Stimulated activated CD8-positive, alpha-beta memory T cell treated with anti-CD3 and anti-CD28 coated beads, Interleukin-15, amount 100 ng/mL, for 24 hours (primary cell): ENCODE measurements at places on chromosomes 2 and 18.

GRCh38 chr2:212156088-212156487 is 382.5 kb downstream of the ERBB4 start:
- DNase-seq, result no peak

DNA sequence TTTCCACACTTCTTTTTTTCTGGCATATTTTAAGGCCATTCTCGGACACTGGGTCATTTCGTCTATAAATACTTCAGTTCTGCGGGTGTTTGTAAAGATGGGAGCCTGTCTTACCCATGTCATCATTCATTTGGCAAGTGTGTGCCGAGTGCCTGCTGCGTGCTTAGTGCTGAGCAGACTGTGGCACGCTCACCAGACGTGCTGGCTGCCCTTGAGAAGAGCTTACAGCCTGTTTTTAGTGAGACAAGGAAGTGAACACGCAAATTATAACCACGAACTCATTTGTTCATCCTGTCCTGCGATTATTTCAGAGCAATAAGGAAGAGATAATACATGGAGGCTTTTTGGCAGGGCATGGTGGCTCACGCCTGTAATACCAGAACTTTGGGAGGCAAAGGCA is 10.4 kb upstream of the STON1 start:
- no peak for DNase-seq

DNA sequence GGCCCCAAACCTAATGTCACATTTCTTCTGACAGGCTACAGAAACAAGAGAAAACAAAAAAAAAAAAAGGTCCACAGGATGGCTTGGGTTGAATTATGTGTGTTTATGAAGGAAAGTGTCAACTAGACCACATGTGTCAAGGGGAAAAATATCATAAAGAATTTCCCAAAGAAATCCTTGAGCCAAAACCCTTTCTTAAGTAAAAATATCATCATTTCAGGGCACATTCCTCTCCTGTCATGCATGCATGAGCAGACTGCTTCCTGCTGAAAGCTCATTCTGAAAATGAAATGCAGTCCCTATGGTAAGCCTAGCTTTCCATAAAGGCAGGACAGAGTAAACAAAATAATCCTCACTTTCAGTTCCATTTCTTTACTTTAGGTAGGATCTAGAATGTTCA is 85.7 kb upstream of the RBBP8 start:
- no peak for DNase-seq

DNA sequence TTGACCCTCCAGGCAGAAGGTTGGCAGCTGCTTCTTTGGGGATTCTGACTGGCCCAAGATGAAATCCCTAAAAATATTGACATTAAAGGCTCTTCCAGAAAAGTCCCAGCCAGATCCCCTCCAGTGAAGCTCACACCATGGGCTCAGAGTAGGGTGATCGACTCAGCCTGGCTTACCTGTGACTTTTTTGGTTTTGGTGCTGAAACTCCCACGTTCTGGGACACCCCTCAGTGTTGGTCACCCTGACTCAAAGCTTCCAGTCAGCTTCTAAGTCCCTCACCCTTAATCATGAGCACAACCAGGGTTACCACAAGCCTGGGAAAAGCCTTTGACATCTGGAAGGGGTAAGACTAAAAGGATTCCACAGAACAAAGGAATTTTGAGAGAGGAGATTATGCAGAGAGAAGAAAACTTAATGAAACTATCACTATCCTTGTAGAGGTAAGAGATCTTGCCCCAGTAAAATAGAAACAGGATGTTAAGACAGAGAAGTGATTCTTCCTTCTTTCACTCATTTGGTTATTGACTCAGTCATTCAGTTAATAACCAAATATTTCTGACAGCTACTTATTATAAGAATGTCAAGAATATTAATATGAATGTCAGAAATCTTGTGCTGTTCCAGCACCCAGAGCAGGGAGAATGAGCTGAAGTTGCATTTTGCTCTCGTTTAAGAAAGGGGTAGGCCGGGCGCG is 66.8 kb upstream of the SEC11C start:
- DNase-seq, result no peak

DNA sequence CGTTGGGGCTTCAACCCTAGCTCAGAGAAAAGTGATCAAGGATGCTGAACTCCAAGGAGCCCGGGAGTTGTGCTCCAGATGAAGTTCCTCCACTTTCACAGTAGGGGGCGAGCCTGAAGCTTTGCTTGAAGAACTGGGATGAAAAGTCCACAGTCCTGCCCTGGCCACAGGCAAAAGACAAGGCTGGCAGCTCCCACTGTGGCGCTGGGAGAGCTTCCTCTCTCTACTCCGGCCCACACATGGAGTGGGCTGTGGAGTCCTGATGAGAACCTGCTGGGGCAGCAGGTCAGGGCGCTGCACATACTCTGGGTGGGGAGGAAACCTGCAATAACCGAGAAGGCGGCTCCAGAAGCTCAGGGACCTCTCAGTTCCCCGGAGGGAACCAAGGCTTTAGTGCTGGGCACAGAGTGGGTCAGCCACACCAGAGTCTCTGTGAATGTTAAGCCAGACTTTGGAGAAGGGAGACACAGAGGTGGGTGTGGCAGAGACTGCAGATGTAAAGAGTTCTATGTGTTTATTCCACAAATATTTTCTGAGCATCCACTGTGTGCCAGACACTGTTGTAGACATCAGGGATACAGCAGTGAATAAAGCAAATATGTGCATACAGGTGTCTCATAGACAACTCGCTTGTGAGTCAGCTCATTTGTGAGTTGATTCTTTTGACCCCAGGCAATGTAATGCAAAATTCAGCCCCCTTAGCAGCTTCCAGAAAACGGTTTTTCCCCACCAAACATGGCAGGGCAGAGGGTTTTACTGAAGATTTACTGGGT is 48.0 kb upstream of the MRPL33 start:
- DNase-seq, result no peak

DNA sequence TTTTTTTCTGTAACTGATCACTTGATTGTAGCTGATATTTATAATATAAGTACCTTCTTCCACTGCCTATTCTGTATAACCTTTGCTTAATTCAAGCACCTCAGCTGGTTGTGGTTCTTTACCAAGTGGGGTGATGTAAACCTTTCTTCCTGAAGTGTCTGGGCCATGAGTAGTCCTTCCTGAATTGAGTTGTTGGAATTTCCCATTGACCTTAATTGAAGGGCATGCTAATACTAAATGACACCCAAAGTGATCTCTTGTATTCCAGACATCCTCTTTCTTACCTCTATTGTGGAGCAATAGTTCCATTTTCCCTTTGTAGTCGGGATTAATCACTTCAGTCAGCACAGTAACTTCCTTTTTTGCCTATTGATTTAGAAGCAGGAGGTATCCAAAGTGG is 1496.8 kb upstream of the CELF4 start:
- no peak for DNase-seq

DNA sequence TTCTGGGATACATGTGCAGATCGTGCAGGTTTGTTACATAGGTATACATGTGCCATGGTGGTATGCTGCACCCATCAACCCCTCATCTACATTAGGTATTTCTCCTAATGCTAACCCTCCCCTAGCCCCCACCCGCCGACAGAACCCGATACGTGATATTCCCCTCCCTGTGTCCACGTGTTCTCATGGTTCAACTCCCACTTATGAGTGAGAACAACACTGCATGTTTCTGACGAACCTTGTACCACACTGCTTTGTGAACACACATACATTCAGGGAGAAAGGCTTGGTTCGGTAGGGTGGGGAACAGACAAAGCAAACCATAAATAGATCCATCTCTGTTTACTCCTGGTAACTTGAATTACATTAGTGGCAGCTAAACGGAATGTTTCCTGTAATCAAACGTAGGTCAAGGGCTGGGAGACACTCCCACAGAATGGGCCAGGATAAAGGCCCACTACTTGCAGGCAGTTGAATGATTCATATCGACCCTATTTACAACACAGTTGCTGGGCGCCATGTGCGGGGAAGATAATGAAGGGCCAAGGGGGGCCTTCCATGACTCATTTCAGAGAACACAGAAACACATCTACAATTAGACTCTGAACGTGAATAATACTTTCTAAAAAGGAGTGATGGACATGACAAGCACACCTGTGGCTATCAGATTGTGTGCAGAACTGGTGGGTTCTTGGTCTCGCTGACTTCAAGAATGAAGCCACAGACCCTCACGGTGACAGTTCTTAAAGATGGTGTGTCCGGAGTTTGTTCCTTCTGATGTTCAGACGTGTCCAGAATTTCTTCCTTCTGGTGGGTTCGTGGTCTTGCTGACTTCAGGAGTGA is 56.8 kb upstream of the KIDINS220 start:
- no peak for DNase-seq

DNA sequence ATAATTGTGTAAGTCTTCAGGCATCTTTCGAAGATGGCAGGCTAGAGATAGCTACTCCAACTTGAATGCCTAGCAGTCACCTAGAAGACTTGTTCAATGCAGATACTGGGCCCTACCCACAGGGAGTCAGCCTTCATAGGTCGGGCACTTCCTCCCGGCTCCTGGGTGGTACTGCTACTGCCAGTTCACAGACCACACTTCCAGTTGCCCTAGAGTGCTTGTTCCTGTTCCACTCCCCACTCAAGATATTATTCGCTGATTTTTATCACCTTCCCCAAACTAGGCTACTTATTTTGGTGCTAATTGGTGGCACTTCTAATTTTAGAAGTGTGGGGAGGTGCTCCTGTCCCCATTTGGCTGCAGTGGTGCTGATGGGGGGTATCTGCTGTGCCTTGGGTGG is 34.2 kb downstream of the INPP4A start:
- no peak for DNase-seq

- DNase-seq, result no peak
Measured at GRCh38 chr2:68925295-68925896, 27.3 kb downstream of the GKN2 start.

GRCh38 chr18:53843113-53843760 is 381.2 kb downstream of the MBD2 start:
- DNase-seq, result no peak

DNA sequence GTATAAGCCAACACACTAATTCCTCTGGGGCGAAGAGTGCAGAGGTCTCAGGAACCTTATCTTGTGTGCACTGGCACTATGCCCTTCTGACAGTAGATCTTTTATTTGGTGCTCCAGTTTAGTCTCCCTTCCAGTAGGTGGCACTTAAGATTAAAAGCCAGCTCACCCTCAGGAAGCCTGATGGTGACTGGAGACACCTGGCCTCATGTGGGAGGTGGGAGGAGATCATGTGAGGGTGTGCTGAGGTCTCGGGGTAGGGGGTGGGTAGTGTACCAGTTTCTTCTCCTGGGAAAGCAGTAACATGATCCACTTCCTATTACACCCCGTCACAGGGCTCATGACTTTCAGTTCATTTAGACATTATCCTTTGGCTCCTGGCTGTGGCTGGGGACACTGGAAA is 654.9 kb downstream of the ADCYAP1 start:
- DNase-seq, result no peak

DNA sequence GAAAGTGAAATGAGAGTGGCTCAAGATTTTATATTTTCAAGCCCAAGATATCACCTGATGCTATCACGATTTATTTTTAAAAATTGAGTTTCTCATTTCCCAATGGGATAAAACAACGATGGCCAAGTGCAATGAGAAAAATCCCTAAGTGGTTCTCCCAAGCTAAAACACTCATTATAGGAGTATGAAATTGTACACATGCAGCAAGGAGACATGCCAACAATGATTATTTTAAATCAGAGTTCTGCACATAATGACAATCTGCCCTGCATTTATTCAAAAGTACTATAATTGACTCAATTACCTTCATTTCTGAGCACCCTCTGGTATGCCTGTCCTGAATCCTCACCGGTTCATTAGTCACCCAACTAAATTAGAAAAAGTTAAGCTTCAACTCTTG is 12.7 kb downstream of the CYTIP start:
- no peak for DNase-seq

DNA sequence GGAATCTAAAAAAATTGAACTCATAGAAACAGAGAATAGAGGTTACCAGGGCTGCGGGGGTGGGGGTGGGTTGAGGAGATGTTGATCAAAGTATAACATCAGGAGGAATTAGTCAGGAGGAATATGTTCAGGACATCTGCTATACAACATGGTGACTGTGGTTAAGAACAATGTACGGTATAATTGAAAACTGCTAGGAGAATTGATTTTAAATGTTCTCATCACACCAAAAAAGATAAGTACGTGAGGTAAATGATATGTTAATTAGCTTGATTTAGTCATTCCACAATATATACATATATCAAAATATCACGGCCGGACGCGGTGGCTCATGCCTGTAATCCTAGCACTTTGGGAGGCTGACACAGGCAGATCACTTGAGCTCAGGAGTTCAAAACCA is 140.2 kb downstream of the MTCL1 start:
- no peak for DNase-seq

- DNase-seq, result no peak
Measured at GRCh38 chr18:79857082-79857671, 59.4 kb downstream of the KCNG2 start.
